Stimulated activated CD4-positive, alpha-beta T cell treated with anti-CD3 and anti-CD28 coated beads, Interleukin-15, amount 100 ng/mL, for 48 hours (primary cell): ENCODE measurements at places on chromosomes 2 and 18.

GRCh38 chr2:23280401-23280800, 104.6 kb upstream of the KLHL29 start:
- no peak for DNase-seq

DNA sequence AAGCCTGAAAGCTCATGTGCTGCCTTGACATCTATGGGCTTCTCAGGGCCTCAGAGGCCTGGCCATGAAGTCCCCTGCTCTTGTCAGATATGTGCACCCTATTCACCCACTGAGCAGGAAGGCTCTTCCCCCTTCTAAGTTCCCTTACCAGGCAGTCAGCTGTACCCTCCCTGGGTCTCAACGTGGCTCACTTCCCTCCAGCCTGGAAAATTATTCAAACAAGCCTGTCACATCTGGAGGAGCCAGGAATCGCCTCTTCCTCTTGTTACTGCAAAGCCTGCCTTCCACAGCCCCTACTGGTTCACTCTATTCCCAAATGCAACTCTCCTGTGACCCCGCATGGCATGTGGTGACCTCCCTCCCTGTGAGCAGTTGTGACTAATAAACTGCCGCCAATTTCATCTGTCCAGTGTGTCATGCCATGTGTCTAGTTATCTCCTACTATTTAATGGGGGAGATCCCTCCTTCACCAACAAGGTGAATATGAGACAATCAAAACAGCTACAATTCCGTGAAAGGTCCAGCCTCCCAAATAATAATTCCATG, 8.4 kb upstream of the SERPINB8 start:
- DNase-seq: no peak

GRCh38 chr2:151543876-151544275, 134.2 kb downstream of the RIF1 start:
- no peak for DNase-seq

DNA sequence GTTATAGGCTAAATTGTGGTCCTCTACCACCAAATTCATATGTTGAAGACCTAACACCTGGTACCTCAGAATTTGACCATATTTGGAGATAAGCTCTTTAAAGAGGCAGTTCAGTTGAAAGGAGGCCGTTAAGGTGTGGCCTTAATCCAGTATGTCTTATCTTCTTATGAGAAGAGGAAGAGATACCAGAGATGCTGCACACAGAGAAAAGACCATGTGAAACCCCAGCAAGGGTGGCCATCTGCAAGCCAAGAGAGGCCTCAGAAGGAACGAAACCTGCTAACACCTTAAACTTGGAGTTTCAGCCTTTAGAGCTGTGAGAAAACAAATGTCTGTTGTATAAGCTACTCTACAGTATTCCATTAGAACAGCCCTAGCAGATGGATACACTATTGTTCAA, 528.1 kb upstream of the DCC start:
- DNase-seq: no peak

DNA sequence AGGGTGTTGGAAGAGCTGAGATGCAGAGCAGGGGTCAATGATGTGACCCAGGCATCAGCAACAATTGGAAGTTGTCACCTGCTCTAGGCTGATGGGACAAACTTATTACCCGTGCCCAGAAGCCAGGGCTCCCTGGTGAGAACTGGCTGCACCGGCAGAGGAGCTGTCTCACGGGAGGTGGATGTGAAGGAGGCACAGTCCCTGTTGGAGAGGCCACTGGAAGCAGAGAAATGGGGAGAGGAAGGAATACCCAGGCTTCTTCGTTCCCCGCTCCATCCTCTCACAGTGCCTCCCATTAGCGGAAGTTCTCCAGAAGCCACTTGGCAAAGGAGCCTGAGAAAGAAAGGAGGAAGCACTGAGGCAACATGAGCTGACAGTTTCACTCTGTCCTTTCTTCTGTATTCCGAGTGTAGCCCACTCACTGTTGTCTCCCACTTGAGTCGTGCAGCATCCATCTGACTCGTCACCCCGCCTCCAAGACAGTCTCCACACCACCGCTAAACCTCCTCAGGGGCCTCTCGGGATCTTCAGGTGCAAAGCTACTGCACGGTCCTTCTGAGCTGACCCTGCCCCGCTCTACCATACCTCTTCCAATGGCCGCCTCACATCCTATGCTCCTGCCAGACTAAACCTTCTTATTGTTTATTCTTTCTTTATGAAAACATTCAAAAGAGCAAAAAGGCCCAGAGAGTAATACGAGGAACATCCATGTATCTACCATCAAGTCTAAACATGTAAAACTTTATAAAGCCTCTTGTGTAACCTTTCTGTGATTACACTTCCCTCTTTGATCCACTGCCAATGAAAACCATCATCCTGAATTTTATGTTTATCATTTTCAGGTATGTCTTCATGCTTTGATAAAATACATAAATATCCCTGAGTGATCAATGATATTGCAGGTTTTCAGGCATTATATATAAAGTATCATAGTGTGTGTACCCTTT, 19.1 kb upstream of the AFTPH start:
- no peak for DNase-seq

DNA sequence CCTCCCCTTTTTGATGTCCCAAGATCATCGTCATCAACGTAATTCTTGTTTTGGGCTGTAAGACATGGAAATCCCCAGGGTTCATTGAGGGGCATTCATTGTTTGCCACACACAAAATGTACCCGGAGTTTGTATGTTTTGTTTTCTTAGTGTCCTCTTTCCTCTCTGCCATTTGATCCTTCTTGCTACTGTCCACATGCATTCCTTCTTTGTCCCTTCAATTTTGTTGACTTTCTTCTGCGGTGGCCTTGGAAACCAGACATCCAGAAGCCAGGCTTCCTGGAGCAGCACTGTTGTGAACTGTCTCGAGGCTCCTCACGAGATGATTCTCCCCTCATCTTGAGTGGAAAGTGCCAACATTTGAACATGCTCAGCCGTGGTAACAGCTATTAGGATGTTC, 24.8 kb downstream of the IGFBP2 start:
- no peak for DNase-seq

DNA sequence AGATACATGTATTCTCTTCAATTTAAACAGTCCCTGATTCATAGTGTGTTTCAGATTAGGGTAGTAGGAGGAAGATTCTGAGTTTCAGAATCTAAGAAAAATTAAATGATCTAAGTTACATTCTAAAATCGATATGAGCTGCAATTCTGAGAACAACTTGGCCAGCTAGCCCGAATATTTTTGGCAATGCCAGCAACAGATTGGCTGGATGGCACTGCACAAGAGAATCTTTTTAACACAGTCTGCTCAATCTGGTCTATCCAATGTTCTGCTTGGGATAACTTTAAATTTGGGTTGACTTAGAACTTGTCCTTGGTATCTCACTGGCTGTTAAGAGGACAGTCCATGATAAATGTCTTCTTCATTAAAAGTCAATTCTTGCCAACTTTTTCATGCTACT, 853.9 kb downstream of the NRXN1 start:
- DNase-seq: no peak

- no peak for DNase-seq
These were observed 49.7 kb upstream of the CD28 start for GRCh38 chr2:203656522-203657287.

- DNase-seq: no peak
These were observed 81.9 kb upstream of the MBOAT2 start for GRCh38 chr2:9085353-9085752.

GRCh38 chr2:4674007-4674406, 970.6 kb downstream of the DCDC2C start:
- DNase-seq: no peak

GRCh38 chr2:238126775-238127164, 11.7 kb upstream of the KLHL30 start:
- no peak for DNase-seq

DNA sequence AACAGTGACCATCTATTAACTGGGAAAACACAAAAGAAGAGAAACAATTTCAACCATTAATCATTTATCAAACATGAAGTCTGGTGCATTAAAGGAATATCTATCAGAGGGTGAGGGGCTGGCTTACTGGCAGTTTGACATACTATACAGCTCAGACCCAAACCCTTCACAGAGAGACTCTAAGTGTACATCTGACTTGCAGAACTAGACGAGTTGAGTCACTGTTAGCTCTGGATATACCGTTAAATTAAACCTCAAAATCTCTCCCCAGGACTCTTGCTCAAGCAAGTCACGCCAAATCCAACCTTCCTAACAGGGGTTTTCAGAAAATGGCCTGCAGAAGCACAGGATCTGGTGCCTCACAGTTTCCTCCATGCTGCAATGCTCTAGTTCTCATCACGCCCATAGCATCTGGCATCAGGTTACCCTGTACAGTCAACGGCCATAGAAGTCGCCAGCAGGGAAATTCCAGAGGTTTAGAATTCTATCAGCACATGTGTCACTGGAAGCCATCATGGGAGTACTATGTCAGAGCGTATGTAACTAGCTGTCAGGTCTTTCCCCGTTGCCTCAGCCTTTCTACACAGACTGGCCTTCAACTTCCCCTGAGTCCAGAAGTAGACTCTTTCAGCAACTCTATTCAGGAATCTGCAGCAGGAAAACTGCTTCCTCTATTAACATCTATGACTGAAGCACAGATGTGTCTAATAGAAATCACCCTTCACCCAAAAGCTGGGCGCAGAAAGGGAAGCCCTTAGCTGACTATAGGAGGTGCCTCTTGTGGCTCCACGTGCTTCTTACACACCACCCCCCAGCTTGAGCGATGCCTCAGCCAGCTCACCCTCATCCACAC, 9.3 kb downstream of the TGOLN2 start:
- DNase-seq: no peak

- no peak for DNase-seq
These were observed 532 bp upstream of the COL3A1 start for GRCh38 chr2:188973641-188974040.

- no peak for DNase-seq
These were observed 316 bp downstream of the WDR12 start for GRCh38 chr2:202911203-202911511.

DNA sequence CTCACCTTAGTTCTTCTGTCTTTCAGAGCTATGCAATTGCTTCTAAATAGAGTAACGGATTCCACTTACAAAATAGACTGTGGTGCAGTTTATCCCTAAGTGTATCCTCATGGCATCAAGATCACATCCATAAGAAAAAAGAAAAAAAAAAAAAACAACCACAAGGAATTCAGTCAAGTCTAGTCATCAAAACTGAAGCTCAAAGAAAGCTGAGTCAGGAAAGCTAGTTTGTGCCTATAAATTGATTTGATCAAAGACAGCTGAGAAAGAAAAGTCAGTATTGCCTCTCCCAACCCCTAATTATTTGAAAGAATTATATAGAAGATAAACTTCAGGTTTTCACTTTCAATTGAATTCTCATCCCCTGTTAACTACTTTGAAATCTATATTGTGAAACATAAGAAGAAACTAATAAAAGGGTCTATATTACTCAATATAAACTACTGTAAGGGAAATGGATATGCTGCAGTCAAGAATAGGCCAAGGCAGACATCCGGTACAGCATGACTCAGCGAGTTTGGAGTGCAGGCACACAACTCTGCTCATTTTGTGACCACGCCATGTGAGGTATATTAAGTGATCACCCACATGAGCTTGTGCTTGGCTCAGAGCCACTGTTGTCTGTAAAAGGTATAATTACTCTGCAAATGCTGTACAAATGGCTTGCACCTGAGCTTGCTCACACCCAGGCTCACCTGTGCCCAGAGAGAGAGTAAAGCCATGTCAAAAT, 568.1 kb upstream of the CRIM1 start:
- no peak for DNase-seq

- DNase-seq: no peak
These were observed 412.0 kb downstream of the MEIS1 start for GRCh38 chr2:66846887-66847286.

DNA sequence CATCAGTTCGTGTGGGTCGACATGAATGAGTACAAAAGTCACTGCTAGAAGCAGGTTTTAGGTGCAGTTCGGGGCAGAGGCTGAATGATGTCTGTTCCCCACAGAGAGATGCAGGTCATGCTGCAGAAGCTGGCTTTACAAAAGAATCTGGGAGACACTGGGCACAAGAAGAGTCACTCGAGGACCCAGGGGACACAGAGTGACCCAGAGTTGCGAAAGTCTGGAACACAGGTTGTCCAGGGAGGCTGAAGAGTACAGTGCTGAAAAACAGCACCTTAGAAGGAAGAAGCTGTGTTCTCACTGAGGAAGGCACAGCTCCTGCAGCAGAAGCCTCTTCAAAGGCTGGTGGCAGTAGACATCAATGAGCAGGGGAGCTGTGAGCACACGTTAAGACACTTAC, 14.8 kb downstream of the CACNB4 start:
- no peak for DNase-seq

DNA sequence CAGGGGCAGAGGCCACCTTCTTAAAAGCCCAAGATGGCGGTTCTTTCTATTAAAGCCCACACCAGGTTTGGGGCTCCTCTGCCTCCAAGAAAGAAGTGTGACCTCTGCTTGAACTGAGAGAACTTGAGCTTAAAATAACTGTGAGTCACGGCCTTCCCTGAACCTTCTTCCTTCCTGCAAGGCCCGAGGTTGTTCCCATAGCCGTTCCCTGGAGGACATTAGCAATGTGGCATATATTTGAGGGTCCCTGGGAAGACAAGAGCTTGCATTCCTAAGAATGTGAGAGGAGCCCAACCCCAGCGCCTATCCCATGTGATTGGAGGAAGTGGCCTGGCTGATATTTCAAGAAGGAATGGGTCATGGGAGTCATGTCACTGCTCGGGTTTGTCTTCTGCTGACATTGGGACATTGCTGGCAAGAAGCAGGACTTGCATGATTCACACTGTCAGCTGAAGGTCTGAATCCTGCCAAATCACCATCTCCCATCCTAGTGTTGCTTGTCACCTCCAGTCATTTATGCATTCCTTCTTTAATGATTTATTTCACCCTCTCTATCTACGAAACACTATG, 168.1 kb downstream of the TRIB2 start:
- no peak for DNase-seq

DNA sequence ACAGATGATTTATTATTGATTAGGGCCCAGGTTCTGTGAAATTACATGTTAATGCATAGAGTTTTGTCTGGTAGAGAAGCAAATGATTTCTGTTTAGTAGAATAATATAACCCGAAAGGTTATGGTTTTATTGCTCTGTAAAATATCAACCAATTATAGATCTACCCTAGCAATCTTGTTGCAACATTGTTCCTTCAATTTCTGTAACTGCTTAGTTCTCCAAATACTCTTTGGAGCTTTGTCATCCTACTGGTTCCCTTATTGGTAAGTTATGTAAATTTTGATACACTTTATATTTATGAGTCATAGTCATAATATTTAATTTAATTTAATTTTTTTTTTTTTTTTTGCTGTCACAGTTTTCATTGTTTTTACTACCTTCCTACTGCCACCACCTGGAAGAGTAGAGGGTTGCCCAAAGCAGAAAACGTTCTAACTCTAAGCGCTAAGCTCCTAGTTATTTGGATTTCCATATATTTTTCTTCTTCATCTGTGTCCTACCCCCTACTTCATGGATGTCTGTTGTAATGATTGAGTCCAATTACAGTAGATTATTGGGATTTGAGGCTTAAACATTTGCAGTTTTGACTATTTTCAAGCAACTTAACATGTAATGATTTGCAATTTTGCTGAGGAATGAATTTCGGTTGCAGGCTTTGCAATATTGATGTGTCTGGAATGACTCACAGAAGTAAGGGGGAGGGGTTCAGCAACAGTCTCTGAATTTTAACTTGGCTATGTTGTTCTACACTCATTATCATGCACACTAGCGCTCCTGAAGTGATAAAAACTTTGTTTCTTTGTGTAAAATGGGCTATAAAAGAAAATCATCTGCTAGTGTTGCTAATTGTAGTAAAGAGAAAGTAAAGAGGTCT, 51.1 kb downstream of the NABP1 start:
- DNase-seq: no peak

GRCh38 chr2:177542396-177542795, 149.8 kb downstream of the AGPS start:
- DNase-seq: no peak
